ENCODE measurements at places on chromosomes 4 and X. TPM values are rescaled to one million over a fixed set of nuclear protein-coding genes. Genes with fewer than 3 reads are reported as not detected.

- DNase-seq = peak; percentile 52
These were observed 103.5 kb upstream of the OTUD4 start for GRCh38 chr4:145283909-145284308.

The PITX2 gene
- 23.4 TPM for total RNA-seq

The ETDA gene
- total RNA-seq = not detected

The PWWP3B gene
- 28.0 TPM for total RNA-seq

The EFHC2 gene
- 0.27 TPM for total RNA-seq

- no peak for DNase-seq
These were observed 7.3 kb upstream of the CSF2RA start for GRCh38 chrX:1261285-1261684.

DNA sequence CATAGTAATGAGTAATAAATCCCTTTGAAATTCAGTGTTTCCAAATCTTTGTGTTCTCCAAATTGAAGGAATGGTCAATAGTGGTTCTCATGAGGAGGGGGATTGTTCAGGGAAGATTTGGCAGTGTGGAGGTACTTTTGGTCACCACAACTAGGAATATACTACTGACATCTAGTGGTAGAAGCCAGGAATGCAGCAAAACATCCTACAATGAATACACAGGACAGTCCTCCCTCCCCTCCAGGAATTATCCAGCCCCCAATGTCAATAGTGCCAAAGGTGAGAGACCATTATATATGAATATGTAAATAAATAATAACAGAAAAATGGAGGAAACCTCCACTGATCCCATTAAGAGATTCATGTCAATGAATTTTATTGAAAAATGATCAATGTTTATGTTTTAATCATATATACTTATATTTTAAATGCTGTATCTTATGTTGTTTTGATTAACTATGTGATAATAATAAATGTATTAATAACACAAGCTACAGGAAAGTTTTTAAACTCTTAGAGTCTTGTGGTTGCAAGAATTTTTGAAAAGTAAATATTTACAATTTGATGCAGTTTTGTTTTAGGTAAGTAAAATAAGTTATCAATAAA is 14.4 kb upstream of the FAM9A start:
- DNase-seq = peak; percentile 67

- DNase-seq = no peak
These were observed 12.9 kb downstream of the SHROOM4 start for GRCh38 chrX:50801135-50801534.

DNA sequence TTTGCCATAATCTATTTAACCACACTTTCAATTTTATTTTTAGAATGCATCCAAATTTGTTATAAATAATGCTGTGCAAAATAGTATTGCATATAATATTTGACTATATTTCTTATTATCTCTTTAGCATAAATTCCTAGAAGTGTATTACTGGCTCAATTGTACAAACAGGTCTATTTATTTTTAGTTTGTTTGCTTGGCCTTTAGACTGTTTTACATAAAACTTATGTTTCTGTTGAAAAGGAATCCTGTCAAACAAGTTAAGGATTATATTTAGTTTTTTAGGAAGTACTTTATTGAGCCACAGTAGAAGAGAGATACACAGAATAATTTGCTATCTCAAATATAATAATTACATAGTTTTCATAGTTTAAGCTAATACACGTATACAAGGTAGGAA is 413.8 kb downstream of the GBA3 start:
- DNase-seq = no peak

- DNase-seq = peak; percentile 3
These were observed 240.7 kb downstream of the IQCM start for GRCh38 chr4:149574971-149575370.

DNA sequence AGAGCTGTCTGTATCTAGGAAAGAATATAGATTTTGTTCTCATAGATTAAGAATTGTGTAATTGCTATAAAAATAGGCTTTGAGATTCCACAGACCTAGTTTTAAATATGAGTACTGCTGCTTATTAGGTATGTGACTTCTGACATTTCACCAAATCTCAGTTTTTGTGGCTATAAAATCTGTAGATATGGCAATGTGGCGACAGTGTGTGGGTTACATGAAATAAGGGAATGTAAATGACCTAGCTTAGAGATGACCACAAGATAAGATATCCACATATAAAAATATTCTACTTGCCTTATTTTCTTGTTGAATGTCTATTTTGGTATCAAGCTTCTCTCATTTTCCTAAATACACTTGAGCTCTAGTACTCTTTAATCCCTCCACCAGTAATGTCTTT is 193.8 kb downstream of the UNC5C start:
- DNase-seq = no peak

DNA sequence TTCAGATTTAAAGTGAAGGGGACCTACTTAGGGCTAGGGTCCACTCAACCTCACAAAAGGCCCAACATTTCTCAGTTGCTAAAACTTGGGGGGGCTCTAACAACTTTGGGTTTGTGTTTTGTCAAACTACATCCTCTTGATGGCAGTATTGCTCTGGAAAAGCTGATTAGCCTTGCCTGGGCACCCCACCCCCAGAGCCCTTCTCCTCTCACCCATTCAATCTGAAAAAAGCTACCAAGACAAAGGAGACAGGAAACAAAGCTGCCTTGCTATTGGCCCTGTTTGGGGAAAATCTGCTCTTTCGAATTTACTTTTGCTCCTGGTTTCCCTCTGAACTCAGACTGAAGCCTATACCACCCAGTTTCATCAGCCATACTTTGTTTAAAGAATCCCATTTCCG is 195.2 kb upstream of the STK26 start:
- peak; percentile 26 for DNase-seq

- DNase-seq = peak; percentile 67
These were observed 832 bp upstream of the EVC2 start for GRCh38 chr4:5709207-5709575.

- DNase-seq = no peak
These were observed 97.9 kb downstream of the NEUROG2 start for GRCh38 chr4:112418092-112418491.

The GRID2 gene
- 0.62 TPM for total RNA-seq

DNA sequence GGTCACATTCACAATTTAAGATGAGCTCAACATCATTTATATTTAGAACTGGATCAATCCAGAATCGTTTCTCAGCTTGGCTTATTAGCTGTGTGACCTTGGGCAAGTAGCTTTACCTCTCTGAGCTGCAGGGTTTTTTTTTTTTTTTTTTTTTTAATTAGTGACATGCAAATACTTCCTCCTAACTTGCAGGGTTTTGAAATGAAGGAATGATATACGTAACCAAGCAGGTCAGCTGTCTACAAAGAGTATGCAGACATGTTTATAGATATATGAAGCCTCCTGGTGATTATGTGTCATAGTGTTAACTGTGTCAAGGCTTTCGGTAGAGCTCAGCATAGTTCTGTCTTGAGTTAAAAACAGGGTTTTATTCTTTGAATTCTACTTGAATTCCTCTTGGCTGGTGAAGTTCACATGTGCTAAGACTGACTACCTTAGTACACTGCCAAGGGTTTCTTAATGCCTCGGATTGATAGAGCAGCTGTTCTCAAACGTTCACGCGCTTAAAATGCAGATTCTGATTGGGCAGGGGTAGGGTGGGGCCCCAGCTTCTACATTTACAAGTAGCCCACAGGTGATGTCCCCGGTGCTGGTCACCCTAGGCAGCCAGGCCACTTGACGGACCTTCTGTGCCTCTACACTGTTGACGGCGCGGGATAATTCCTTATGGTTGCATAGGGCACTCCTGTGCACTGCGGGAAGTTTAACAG is 654 bp upstream of the STS start:
- DNase-seq = peak; percentile 71

- DNase-seq = no peak
These were observed 58.2 kb upstream of the GPRIN3 start for GRCh38 chr4:89365776-89366175.

- DNase-seq = no peak
These were observed 168.6 kb downstream of the COX18 start for GRCh38 chr4:72900952-72901351.

DNA sequence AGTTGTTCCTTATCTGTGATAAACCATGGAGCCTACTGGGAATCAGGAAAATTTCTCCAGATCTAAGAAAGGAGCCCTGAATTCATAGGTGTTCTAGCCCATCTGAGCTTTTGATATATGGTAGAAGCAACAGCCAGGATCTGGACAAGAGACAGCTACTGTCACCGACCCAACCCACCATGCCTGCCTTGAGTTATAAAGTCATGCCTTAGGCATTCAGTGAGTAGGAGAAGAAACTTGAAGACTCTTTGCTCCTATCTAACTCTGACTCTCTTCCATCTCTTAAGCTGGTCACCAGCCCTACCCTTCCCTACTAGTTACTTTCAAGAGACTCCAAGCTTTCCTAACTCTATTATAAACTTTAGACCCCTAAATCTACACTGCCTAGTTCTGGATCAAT is 83.9 kb upstream of the FAM9B start:
- DNase-seq = no peak

GRCh38 chrX:13536551-13536950 is 32.9 kb upstream of the EGFL6 start:
- DNase-seq = peak; percentile 90

The GYPE gene
- 1.2 TPM for total RNA-seq

The TMPRSS11A gene
- total RNA-seq = not detected

GRCh38 chr4:86595426-86595805 is 1.3 kb downstream of the PTPN13 start:
- DNase-seq = no peak

- DNase-seq = peak; percentile 30
These were observed 226.7 kb downstream of the ARHGAP10 start for GRCh38 chr4:147958489-147959065.

The PPARGC1A gene
- total RNA-seq = 10.9 TPM

The HSPA4L gene
- total RNA-seq = 2.5 TPM

DNA sequence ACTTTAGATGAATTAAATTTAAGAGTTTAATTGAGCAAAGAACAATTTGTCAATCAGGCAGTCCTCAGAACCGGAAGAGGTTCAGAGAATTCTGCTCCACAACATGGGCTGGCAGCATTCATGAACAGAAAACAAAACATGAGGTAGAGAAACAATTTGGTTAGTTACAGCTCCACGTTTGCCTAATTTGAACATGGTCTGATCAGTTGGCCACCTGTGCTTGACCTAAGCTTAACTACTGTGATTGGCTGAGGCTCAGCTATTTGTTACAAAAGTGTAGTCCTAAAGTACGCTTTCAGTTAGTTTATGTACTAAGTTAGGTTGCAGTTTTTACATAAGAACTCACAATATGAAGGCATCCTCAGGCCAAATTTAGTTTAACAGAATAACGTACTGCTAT is 258.6 kb downstream of the ADAM29 start:
- no peak for DNase-seq

GRCh38 chrX:117522725-117523700 is 593.6 kb downstream of the KLHL13 start:
- no peak for DNase-seq

The CXCR3 gene
- not detected for total RNA-seq

The NUDT6 gene
- total RNA-seq = 8.6 TPM

The NPNT gene
- 112 TPM for total RNA-seq

GRCh38 chrX:103256651-103257050 is 1.7 kb upstream of the TCEAL8 start:
- DNase-seq = no peak

DNA sequence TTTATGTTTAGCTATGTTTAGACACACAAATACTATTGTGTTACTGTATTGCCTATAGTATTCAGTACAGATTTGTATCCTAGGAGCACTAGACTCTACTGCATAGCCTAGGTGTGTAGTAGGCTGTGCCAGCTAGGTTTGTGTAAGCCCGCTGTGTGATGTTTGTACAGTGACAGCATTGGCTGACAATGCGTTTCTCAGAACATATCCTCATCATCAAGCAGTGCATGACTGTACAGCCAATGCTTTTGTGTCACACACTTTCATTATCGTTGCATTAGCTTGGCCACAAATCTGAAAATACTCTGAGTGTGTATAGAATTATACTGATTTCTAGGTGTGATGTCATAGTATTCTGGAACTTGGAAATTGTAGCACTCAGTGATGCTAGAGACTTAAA is 63.4 kb downstream of the CLDN34 start:
- DNase-seq = no peak

The CT45A10 gene
- not detected for total RNA-seq

The TMEM164 gene
- 17.9 TPM for total RNA-seq

- peak; percentile 18 for DNase-seq
These were observed 1.4 kb downstream of the ARHGEF6 start for GRCh38 chrX:136779346-136779781.

The ADH1B gene
- total RNA-seq = 6.3 TPM

Measured in muscle of leg (tissue), 16 donors.